ENCODE measurements at places on chromosomes 6 and 20.

- no peak for DNase-seq
These were observed 8.0 kb downstream of the MAP3K5 start for GRCh38 chr6:136784271-136784664.

DNA sequence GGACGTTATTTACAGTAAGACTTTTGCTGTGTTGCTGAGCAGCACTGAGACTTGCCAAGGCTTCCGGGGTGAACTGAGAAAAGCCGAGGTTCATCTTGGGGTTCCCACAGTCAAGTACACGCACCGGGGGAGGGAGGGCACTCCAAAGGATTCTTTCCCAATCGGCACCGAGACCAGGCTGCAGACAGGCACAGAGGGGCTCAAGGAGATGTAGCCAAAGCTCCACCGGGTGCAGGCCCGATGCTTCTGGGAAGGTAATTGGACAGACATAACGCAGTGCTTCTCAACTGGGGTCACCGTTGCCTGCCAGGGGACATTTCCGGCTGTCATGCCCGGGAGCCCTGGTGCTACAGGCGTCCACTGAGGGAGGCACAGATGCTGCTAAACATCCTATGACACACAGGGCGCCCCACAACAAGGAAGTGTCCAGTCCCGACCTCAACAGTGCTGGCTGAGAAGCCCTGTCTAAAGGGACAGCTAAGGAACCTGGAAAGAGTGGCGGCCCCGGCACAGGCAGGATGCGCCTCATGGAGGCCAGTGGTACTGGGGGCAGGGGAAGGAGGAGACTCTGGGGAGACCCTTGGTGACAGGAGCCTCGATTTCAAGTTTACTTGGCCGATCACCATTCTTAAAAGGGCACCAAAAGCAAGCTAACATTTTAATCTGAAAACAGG is 92.9 kb downstream of the RAMACL start:
- DNase-seq, result no peak

DNA sequence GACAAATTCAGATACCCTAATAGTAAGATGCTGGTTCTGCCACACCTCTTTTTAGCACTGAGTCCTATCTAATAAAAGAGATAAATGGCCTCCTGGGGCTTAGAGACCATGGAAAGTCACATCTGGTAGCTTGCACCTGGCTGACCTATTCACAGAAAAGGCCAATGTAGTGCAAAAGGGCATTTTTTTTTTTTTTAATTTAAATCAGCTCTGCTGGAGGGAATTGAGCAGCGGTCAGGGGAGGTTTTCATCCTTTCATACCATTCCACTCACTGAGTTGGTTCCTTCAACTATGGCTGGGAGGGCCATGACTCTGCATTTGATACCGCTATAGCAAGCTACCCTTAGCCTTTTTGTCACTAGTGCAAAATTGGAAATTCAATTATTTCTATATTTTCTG is 20.1 kb upstream of the HS3ST5 start:
- no peak for DNase-seq

DNA sequence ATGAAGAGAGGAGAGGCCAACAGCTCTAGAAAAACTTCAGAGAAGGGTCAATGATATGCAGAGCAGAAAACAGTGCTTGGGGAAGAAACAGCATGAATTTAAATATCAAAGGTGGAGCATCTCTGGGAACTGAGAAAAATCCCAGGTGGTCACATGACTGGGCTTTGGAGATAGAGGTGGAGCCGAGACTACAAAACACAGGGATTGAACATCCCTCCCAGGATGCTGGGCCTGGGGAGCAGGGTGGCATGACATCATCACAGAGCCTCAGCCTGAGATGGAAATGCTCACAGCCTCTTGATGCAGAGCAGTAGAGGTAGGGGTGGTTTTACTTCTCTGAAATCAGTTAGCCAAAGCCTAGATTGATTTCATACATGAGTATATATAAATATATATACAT is 529.5 kb downstream of the PRKN start:
- DNase-seq, result no peak

DNA sequence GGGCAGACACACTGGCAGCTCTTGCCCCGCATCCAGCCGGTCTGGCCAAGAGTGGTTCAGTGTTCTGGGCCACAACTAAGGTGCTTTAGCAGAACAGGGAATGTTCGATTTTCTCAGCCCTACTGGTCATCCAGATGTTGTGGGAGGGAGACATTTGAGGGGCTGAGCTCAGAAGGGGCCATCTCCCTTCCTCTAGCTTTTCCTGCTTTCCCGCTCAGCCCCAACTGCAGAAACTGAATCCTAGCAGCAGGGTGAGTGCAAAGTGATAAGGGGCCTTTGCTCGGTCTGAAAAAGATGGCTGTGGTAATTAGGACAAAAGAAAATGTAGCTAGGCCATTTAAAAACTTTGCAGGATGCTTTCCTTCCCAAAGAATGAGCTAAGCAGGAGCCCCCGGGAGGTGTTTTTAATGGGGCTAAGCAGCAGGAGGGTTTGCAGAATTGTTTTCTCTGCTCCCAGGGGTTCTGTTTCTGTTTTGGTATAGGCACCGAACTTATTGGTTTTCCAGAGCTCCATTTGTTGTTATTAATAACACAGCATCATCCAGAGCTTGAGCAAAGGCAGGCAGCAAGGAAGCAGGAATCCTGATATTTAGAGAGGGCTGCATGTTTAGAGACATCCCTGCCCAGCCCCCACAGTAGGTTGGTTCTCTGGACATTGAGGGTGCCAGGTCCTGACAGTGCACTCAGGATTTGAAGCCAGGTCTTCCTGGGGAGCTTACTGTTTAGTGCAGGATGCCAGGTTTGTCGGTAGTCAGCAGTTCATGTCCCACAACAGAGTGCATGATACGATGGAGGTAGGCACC is 210.9 kb downstream of the SLC24A3 start:
- DNase-seq, result no peak

DNA sequence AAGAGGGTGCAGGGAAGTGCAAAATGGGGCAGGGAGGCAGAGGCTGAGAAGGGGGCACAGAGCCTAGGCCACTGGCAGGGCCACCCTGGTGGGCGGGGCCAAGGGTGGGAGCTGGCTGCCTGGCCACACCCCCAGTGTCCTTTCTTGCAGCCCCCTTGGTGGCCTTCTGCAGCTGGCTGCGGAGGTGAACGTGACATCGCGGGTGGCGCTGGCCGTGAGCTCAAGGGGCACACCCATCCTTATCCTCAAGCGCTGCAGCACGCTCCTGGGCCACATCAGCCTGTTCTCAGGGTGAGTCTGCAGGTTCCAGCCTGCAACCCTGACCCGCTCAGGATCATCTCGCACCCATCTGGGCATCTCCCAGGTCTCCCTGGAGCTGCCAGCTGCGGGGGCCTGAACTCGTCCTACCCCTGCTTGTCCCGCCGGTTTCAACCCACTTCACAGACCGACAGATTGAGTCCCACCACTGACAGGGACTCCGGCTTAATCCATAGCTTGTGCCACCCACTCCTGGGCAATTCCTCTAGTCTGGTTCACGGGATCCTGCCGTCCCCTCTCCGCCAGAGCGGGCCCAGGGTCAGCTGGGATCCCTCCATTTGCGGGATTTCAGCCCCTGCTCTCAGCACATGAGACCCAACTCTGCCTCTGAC is 6.2 kb downstream of the BPIFB3 start:
- no peak for DNase-seq

- DNase-seq, result no peak
These were observed 309.5 kb upstream of the CHD6 start for GRCh38 chr20:41927655-41928054.

- no peak for DNase-seq
These were observed 97.7 kb downstream of the SYCP2 start for GRCh38 chr20:59835448-59836395.

GRCh38 chr6:3540253-3540820 is 83.5 kb upstream of the SLC22A23 start:
- DNase-seq, result no peak
